Hematopoietic multipotent progenitor cell treated with erythropoietin and hydrocortisone succinate and interleukin-3 and kit ligand, for 8 days (in vitro differentiated cells): ENCODE measurements at places on chromosomes 12 and 14.

GRCh38 chr14:44029933-44030332 is 477.1 kb downstream of the FSCB start:
- DNase-seq = no peak

DNA sequence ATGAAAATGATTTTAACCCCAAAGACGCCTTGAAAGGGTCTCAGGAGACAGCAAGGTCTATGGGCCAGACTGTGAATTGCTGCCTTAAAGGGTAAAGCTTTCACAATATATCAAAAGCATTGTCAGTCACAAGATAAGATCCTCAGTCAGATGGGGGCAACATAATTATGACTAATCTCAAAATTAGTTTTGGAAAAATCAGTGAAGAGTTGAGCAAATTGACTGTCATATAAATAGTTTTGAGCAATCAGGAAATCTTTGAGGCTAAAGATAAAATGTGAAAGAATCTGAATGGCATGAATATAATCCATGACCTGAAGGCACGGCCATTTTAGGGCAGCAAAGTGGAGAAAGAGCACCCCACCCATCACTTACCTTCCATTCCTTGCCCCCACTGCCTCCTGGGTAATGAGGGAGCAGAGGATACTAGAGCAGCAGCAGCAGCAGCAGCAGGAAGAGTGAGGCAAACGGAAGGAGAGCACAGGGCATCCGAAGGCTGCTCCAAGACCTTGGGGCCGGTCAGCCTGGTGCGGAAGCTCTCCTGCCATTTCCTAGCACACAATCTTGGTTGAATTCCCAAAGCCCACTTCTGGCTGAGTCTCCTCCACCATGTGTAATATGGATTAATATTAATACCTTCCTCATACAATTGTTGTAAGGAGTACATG is 7.0 kb downstream of the STON2 start:
- DNase-seq = no peak

- DNase-seq = no peak
Measured at GRCh38 chr14:94588311-94588710, 7.1 kb downstream of the SERPINA5 start.

- DNase-seq = peak; percentile 73
Measured at GRCh38 chr12:113462117-113462774, 9.4 kb downstream of the LHX5 start.

DNA sequence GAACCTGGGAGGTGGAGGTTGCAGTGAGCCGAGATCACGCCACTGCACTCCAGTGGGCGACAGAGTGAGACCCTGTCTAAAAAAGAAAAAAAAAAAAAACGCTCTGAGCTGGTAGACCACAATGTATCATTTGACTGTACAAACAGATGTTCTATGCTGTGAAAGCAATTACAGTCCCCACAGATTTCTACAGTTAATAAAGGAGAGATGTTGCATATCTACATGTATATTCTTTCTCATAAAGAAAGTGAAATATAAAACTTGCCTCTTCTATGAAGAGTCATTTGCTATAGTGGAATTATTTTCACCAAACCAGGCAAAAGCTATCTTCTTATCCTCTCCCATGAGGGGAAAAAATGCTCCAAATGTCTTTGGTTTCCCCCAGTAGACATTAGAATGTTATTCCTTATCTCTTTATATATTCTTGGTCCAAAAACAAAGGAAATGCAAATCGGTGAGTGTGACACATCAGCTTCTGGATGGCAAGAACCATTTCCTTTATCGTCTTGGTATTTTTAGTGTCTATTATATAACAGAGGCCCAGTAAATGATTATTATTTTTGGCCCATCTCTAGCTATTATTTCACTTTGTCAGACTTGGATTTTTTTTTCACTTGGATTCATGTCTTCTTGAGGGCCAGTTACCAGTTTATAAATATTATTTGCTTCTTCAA is 230.4 kb downstream of the SSPN start:
- DNase-seq = no peak
